ENCODE measurements at places on chromosomes 3 and 15. TPM values are rescaled to one million over a fixed set of nuclear protein-coding genes. Genes with fewer than 3 reads are reported as not detected.

The LRTM1 gene
- total RNA-seq = not detected

The CD200 gene
- not detected for total RNA-seq

The TTBK2 gene
- total RNA-seq = 12.2 TPM

The BDH1 gene
- total RNA-seq = 7.8 TPM

The RGMA gene
- 2.9 TPM for total RNA-seq

The WDR5B gene
- total RNA-seq = 10.7 TPM

The CRYGS gene
- 1.6 TPM for total RNA-seq

The KLHL25 gene
- 3.3 TPM for total RNA-seq

The CYP11A1 gene
- 4.6 TPM for total RNA-seq

The MEX3B gene
- 3.1 TPM for total RNA-seq

The TRAT1 gene
- not detected for total RNA-seq

The QTRT2 gene
- total RNA-seq = 20.0 TPM

The BCHE gene
- not detected for total RNA-seq

The PLD1 gene
- total RNA-seq = 54.0 TPM

The NEK10 gene
- 50.3 TPM for total RNA-seq

The RPUSD2 gene
- total RNA-seq = 8.2 TPM

The CHAC1 gene
- 9.8 TPM for total RNA-seq

The ALS2CL gene
- 4.9 TPM for total RNA-seq

The GCSAM gene
- not detected for total RNA-seq

The CKMT1B gene
- not detected for total RNA-seq

The KATNBL1 gene
- 49.5 TPM for total RNA-seq

The CLDN16 gene
- total RNA-seq = not detected

The AEN gene
- total RNA-seq = 33.7 TPM

The RHCG gene
- not detected for total RNA-seq

The SLC24A5 gene
- total RNA-seq = not detected

The RAD51 gene
- total RNA-seq = 4.8 TPM

The CLDN11 gene
- 39.6 TPM for total RNA-seq

The CGNL1 gene
- 4.7 TPM for total RNA-seq

The MED12L gene
- total RNA-seq = 2.6 TPM

The ECE2 gene
- not detected for total RNA-seq

The GP5 gene
- total RNA-seq = under 0.01 TPM

The FETUB gene
- total RNA-seq = not detected

The GOLIM4 gene
- total RNA-seq = 59.2 TPM

The ARRDC4 gene
- 15.1 TPM for total RNA-seq

The HIGD2B gene
- not detected for total RNA-seq

The CYP19A1 gene
- total RNA-seq = 9.5 TPM

The TIMP4 gene
- 12.2 TPM for total RNA-seq

The ATP13A4 gene
- total RNA-seq = 0.26 TPM

The QARS1 gene
- 338 TPM for total RNA-seq

The BOC gene
- total RNA-seq = 31.9 TPM

The SHC4 gene
- total RNA-seq = 2.5 TPM
